SK-N-SH (cell line): ENCODE measurements at places on chromosomes 4 and X.

GRCh38 chr4:24322511-24322910, 261.8 kb downstream of the DHX15 start:
- no peak overlapping the region for H3K27ac ChIP-seq
- no peak overlapping the region for H3K4me3 ChIP-seq
- no peaks in the 10 kb centered on the region for H3K4me1 ChIP-seq
- H3K36me3 ChIP-seq = no peaks in the 10 kb centered on the region
- no peak for DNase-seq

- no peaks in the 10 kb centered on the region for H3K4me1 ChIP-seq
- no peak overlapping the region for H3K4me3 ChIP-seq
- no peaks in the 10 kb centered on the region for H3K36me3 ChIP-seq
These were observed 91.4 kb downstream of the HS3ST1 start for GRCh38 chr4:11337287-11337686.

DNA sequence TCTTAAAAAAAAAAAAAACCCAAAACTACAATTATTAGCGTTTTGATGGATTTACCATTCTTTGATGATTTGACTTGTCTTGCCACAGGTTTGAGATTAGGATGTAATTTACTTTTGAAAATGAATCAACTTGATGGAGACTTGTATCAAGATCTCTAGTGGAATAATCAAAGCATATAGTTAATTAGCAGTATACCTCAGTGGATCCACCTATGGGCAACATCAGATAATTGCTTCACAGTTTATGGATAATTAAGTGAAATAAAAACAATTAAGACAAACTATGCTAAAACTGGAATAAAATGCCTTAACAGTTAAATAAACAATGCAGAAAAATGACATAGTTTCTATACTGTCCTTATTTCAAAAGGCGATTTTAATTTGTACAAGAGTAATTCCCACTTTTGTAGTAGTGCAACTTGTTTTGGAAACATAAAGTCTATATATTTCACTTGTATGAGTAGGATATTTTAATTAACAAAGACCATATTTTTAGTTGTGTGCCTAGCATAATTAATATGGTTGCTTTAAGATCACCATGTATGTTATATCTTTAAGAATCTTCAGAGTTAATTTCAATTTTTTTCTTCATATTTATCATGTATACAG, 4.2 kb downstream of the CPEB2 start:
- H3K27me3 ChIP-seq = no peaks in the 10 kb centered on the region
- H3K4me1 ChIP-seq = peaks cover 16% of the 10 kb centered on the region
- DNase-seq = no peak
- H3K4me3 ChIP-seq = peak overlapping the region; percentile 96; the same call in 1 of the 2 replicates
- peaks cover 28% of the 10 kb centered on the region for H3K36me3 ChIP-seq
- peak overlapping the region; percentile 69; the same call in 1 of the 2 replicates for H3K27ac ChIP-seq

GRCh38 chr4:146998157-146998556, 52.5 kb upstream of the TTC29 start:
- H3K27me3 ChIP-seq = no peaks in the 10 kb centered on the region
- H3K27ac ChIP-seq = no peak overlapping the region
- no peaks in the 10 kb centered on the region for H3K4me1 ChIP-seq
- H3K36me3 ChIP-seq = no peaks in the 10 kb centered on the region

DNA sequence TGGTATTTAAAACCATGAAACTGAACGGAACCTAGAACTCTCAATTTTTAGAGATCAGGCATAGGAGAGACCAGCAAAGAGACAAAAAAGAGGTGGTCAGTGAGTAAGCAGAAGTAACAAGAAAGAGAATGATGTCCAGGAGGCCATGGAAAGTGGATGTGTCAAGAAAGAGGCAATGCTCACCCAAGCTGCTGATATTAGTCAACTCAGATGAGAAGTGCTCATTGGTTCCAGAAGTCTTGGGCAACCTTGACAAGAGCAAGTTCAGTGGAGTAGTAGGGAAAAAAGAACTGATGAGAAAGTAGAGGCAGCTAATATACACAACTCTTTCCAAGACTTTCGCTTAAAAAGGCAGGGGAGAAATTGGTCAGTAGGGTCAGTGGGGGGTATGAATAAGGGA, 23.0 kb upstream of the CCDC149 start:
- no peak overlapping the region for H3K27ac ChIP-seq
- H3K4me3 ChIP-seq = no peak overlapping the region
- no peaks in the 10 kb centered on the region; the same call in 1 of the 2 replicates for H3K27me3 ChIP-seq
- no peak for DNase-seq

DNA sequence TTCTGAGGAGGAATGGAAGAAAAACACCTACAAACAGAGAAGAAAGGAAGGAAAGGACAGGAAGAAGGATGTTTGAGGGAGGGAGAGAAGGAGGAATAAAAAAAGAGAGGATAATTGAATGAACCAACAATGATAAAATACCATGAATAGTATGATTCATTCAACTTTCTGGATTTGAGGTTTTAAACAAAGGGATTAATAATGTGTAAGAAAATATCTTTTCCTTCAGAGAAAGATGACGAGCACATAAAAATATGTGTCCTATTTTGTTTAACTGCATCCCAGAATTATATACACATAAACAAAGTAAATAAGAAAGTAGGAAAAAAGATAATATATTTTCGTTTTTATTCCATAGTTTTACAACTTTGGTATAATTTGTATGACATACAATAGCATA, 1380.4 kb downstream of the STIM2 start:
- peaks cover 11% of the 10 kb centered on the region; the same call in 1 of the 2 replicates for H3K4me1 ChIP-seq
- no peak overlapping the region for H3K4me3 ChIP-seq
- H3K27me3 ChIP-seq = no peaks in the 10 kb centered on the region
- H3K27ac ChIP-seq = peak overlapping the region; percentile 28
